ENCODE measurements at places on chromosomes 3 and 15.

GRCh38 chr3:119315600-119316312, 21.6 kb downstream of the ARHGAP31 start:
- no peak for DNase-seq

DNA sequence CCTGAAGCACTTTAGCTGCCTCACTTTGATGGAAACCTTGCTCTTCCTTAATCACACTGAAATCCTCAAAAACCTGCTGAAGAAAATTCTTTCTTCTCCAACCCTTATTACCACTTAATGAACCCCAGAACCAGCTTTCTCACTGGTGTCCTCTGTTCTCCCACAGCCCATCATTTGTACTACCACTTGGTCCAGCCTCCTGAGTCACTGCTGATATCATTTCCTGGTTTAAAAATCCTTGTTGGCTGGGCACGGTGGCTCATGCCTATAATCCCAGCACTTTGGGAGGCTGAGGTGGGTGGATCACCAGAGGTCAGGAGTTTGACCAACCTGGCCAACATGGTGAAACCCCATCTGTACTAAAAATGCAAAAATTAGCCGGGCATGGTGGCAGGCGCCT, 418.6 kb upstream of the KCNMB2 start:
- DNase-seq = no peak

- DNase-seq = no peak
These were observed 14.8 kb upstream of the SH3BP5 start for GRCh38 chr3:15347063-15347736.

GRCh38 chr15:63436872-63437375, 55.3 kb upstream of the CA12 start:
- peak; percentile 77 for DNase-seq

- DNase-seq = no peak
These were observed 260.4 kb upstream of the SLCO3A1 start for GRCh38 chr15:91593067-91593466.

All from activated gamma-delta T cell treated with Interleukin-2 at 50 U/mL for 16 hours (primary cell).